ENCODE measurements at places on chromosomes 2 and 18. TPM values are rescaled to one million over a fixed set of nuclear protein-coding genes. Genes with fewer than 3 reads are reported as not detected.

The CXCR1 gene
- total RNA-seq = not detected

The CFC1 gene
- not detected for total RNA-seq

The CDK5R2 gene
- not detected for total RNA-seq

The CDC42EP3 gene
- total RNA-seq = 104 TPM

The TUBA4B gene
- total RNA-seq = not detected

The SLC19A3 gene
- total RNA-seq = 7.5 TPM

Data from transverse colon (tissue), 4 donors.